Smooth muscle cell of trachea (primary cell): ENCODE measurements at places on chromosomes 7 and 10. TPM values are rescaled to one million over a fixed set of nuclear protein-coding genes. Genes with fewer than 3 reads are reported as not detected.

Gene RGR
- total RNA-seq: not detected in 2 replicates

Gene CLCN1
- not detected in 2 replicates for total RNA-seq

Gene SEPTIN7
- 167 and 339 TPM in 2 replicates for total RNA-seq

Gene ACBD7
- 0.99 and 4.9 TPM in 2 replicates for total RNA-seq

Gene ITPRID1
- total RNA-seq: not detected in 2 replicates

Gene CFAP69
- total RNA-seq: 5.5 and 6.4 TPM in 2 replicates

Gene NRG3
- under 0.01 TPM in 1 of 2 replicates, not detected in the other for total RNA-seq

Gene CDC14C
- 0.15 and 0.17 TPM in 2 replicates for total RNA-seq

Gene MYL7
- total RNA-seq: not detected in 2 replicates

Gene MGMT
- total RNA-seq: 30.1 and 32.1 TPM in 2 replicates

Gene TFPI2
- 6.6 and 14.5 TPM in 2 replicates for total RNA-seq

Gene LSM8
- 15.1 and 34.8 TPM in 2 replicates for total RNA-seq

Gene ACTL6B
- total RNA-seq: not detected in 2 replicates

Gene ADRA2A
- under 0.01 TPM in 1 of 2 replicates, not detected in the other for total RNA-seq

Gene ZNF736
- 9.4 and 12.4 TPM in 2 replicates for total RNA-seq

Gene NPSR1
- total RNA-seq: not detected in 2 replicates

Gene CEP55
- 3.8 and 57.2 TPM in 2 replicates for total RNA-seq

Gene PON3
- total RNA-seq: not detected in 2 replicates

Gene PGAM2
- 0.17 and 0.29 TPM in 2 replicates for total RNA-seq

Gene SFXN3
- total RNA-seq: 88.8 and 94.4 TPM in 2 replicates

Gene SLC25A13
- total RNA-seq: 9.3 and 12.7 TPM in 2 replicates

Gene FASTK
- total RNA-seq: 72.9 and 108 TPM in 2 replicates
